ENCODE measurements at places on chromosomes 3 and 15.

GRCh38 chr3:113847664-113848461 lies 9.3 kb downstream of the GRAMD1C start:
- no peak for DNase-seq

- DNase-seq: no peak
Observed at GRCh38 chr3:72256716-72257115, 471.8 kb upstream of the PROK2 start.

DNA sequence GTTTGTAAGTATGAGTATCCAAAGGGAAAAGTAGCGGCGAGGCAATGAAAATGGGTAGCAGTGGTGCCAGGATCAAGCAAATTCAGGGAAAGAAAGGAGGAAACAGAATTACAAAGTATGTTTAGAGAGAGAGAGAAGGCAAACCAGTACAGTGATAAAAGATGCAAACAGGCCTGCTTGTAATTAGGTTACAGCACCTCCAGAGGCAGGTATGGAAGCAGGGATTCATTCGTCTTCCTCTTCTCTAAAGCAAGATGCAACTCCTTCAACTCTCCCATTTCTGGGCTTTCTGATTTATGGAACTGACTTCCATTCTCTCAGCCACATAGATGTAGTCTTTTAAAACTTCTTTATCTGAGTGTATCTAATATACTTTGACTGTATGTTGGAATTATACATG lies 68.0 kb downstream of the CRYBG3 start:
- no peak for DNase-seq

- DNase-seq: no peak
Observed at GRCh38 chr15:50542887-50543210, 3.6 kb downstream of the USP50 start.

- DNase-seq: no peak
Observed at GRCh38 chr15:58019503-58020376, 45.8 kb downstream of the ALDH1A2 start.

GRCh38 chr3:79040091-79040490 lies 727.7 kb downstream of the ROBO1 start:
- no peak for DNase-seq

- DNase-seq: no peak
Observed at GRCh38 chr15:101031213-101031612, 112.1 kb downstream of the LRRK1 start.

Data from hypothalamus (tissue), 51 donors.